Cardiac ventricle fibroblast (primary cell): ENCODE measurements at places on chromosomes 12 and 14. TPM values are rescaled to one million over a fixed set of nuclear protein-coding genes. Genes with fewer than 3 reads are reported as not detected.

Gene PELI2
- 7.1 and 8.8 TPM in 2 replicates for total RNA-seq

Gene IL31
- total RNA-seq = not detected in 2 replicates

Gene AKAP5
- total RNA-seq = 0.10 and 0.31 TPM in 2 replicates

Gene LRRC9
- not detected in 2 replicates for total RNA-seq

Gene VRTN
- total RNA-seq = not detected in 2 replicates

Gene RERG
- total RNA-seq = 5.1 and 7.9 TPM in 2 replicates

Gene CCDC184
- 0.15 and 0.19 TPM in 2 replicates for total RNA-seq

Gene HOXC9
- total RNA-seq = not detected in 2 replicates

Gene FBRSL1
- 7.7 and 11.2 TPM in 2 replicates for total RNA-seq

Gene GNB3
- total RNA-seq = 0.20 and 2.4 TPM in 2 replicates

Gene GALNT8
- total RNA-seq = not detected in 2 replicates

Gene SMIM10L1
- 6.4 and 7.7 TPM in 2 replicates for total RNA-seq

Gene KRT79
- not detected in 2 replicates for total RNA-seq

Gene FAM181A
- total RNA-seq = not detected in 2 replicates

Gene FAM222A
- 0.12 and 0.64 TPM in 2 replicates for total RNA-seq

Gene EML5
- not detected in 2 replicates for total RNA-seq

Gene SMIM41
- not detected in 2 replicates for total RNA-seq

Gene ETFBKMT
- total RNA-seq = 2.6 and 4.1 TPM in 2 replicates

Gene LYZ
- total RNA-seq = 0.31 TPM in 1 of 2 replicates, not detected in the other

Gene CPNE6
- not detected in 2 replicates for total RNA-seq

Gene KLHL28
- 7.4 TPM in 2 replicates for total RNA-seq

Gene PLEK2
- total RNA-seq = 0.94 TPM in 1 of 2 replicates, not detected in the other

Gene PAN2
- 15.5 and 15.9 TPM in 2 replicates for total RNA-seq

Gene HOXC11
- not detected in 2 replicates for total RNA-seq

Gene SRRM4
- not detected in 2 replicates for total RNA-seq

Gene DPF3
- 0.19 and 0.29 TPM in 2 replicates for total RNA-seq

Gene IL26
- total RNA-seq = not detected in 2 replicates

Gene SERPINA3
- 731 and 793 TPM in 2 replicates for total RNA-seq

Gene IKBIP
- total RNA-seq = 74.2 and 75.1 TPM in 2 replicates

Gene TRPV4
- 2.6 TPM in 2 replicates for total RNA-seq

Gene MDP1
- 10.2 and 11.2 TPM in 2 replicates for total RNA-seq

Gene FOXN4
- total RNA-seq = not detected in 2 replicates

Gene PLD4
- total RNA-seq = 0.05 TPM in 1 of 2 replicates, not detected in the other

Gene ADCY4
- 0.94 and 2.1 TPM in 2 replicates for total RNA-seq
